ENCODE measurements at places on chromosomes 16 and 17.

- DNase-seq = no peak
Measured at GRCh38 chr17:57867126-57867525, 17.3 kb upstream of the MRPS23 start.

DNA sequence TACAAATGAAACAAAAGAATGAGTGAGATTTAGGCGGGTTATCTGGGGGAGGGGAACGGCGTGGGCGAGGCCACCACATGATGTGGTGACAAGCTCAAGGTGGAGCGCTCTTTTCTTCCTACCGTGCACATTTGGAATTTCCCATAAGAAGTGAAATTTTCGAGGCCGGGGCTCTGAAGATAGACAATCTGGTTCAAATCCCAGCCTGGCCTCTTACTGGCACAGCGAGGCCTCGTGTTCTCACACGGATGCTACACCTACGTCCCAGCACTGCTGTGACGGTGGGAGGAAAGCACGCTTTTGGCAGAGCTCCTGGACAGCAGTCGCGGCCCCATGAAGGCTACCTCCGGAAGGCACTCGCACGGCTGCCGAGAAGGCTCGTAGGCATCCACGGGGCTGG is 25.2 kb downstream of the ZDHHC7 start:
- DNase-seq = no peak

GRCh38 chr17:14791221-14791620 is 473.9 kb downstream of the PMP22 start:
- no peak for DNase-seq

GRCh38 chr17:5705876-5706576 is 121.7 kb upstream of the NLRP1 start:
- DNase-seq = no peak

GRCh38 chr16:35171106-35171505 is 1711.7 kb downstream of the TP53TG3F start:
- no peak for DNase-seq

GRCh38 chr16:86752582-86753175 is 174.3 kb downstream of the FOXL1 start:
- DNase-seq = no peak

- no peak for DNase-seq
Measured at GRCh38 chr17:36731811-36732210, 130.4 kb downstream of the MRM1 start.

GRCh38 chr17:39618956-39619785 is 7.6 kb upstream of the PPP1R1B start:
- DNase-seq = no peak

DNA sequence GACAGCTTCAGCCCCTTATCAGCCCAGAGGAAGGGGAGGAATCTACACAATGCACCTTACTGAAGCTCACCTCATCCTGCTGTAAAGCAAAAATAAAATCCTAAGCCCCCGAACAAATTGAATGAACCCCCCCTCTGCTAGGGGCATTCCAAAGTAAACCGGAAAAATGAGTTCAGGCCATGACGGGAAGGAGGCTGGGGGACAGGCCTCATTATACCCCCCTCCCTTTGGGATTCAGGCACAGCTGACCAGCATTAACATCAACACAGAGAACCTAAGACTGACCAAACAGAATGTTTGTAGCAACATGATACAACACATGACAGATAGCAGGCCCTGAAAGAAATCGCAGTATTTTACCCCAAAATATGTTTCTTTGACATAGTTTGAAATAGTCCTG is 64.2 kb downstream of the DNAH17 start:
- DNase-seq = no peak

- no peak for DNase-seq
Measured at GRCh38 chr16:30119428-30119827, 3.6 kb downstream of the MAPK3 start.

GRCh38 chr17:83162035-83162745 is 82.8 kb downstream of the METRNL start:
- no peak for DNase-seq

DNA sequence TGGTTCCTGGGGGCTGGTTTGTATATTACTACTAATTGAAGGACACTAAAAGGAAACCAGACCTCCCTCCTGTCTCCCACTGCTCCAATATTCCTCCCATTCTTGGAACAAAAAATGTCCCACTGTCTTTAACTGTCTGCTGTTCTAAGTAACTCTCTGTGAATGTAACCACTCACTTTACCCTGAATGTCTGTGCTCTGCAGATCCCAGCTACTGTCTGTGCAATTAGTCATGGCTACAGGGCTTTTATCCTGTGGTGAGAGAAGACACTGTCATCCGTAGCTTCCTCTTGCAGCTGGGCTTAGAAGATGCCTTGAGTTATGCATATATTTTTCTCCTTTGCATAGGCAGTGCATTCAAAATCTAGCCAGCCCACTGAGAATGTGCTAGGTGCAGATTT is 853.8 kb downstream of the CDH8 start:
- no peak for DNase-seq

DNA sequence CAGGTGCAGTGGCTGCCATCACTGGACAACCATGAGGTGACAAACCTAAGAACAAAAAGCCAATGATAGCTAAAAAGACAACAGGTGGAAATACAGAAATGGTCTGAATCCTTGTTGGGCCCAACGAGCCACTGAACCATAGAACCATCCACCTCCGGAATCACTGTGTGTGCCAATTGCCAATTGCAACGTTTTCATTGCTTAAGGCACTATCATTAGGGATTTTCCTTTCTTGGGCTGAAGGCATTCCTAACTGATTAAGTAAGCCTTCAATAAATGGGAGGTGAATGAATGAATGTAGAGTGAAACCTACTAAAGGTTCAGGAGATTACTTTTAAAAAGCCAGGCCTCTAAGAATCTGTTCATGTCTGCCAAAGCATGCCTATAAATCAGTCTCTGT is 3.6 kb downstream of the USP31 start:
- peak; percentile 92 for DNase-seq

DNA sequence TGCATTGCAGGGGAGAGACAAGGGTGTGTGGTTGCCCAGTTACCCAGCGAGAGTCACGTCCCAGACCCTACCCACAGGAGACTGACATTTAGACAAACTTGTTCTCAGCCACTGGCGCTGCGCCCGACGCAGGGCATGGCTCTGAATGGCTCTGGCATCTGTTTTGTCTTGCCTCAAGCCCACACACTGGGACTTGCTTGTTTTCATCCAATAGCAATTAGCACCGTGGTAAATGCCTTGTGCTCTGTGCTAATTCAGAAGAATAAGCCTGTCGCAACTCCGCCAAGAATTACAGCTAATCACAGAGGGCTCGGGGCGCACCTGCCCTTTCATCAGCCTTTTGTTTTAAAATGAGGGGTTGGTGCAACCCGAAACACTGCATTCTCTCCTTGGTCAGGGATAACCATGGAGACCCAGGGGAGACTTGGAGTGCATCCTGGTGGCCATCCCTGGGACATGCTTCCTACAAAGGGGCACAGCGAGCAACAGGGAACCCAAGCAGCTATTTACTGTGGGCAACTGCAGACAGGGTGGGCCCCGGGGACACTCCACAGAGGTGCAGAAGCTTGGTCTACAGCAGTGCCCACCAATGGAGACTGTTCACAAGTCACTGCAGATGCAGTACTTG is 220.6 kb upstream of the ZFHX3 start:
- DNase-seq = no peak

DNA sequence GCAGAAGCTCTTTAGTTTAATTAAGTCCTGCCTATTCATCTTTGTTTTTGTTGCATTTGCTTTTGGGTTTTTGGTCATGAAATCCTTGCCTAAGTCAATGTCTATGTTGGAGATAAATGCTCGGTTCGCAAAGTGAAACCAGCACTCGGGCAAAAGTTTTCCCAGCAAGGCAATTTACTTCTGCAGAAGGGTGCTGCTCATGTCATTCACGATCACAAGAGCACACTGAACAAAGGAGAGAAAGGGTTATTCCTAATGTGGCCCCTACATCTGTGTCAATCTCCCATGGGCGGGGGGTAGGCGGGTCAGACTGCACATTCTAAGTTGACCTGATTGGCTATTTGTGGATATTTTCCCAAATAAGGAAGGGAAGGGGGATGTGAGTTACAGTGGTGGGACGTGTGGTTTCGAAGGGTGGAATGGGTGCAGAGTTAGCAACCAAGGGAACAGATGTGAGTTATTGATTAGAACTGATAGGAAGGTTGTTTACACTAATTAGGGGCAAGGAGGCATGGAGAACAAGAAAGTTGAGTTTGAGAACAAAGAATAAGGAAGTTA is 23.0 kb downstream of the ATF7IP2 start:
- no peak for DNase-seq

- DNase-seq = no peak
Measured at GRCh38 chr17:82808006-82808405, 31.8 kb downstream of the ZNF750 start.

DNA sequence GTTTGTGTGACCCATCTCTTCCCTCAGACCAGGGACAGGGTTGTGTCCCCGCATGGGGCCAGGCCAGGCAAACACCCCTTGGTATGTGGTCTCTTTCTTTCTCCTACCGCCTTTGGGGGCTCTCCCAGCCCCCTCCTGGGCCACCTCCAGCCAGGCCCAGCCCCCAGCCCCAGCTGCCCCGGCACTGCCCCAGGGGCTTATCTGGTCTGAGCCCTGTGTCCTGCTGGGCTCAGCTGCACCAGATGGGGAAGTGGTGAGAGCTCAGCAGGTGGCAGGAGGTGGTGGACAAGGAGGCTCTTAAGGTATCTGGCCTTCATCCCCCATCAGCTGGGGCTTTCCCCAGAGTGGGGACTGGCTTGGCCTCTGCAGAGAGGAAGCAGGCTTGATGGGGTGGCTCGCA is 8.7 kb downstream of the ADAM11 start:
- DNase-seq = no peak

GRCh38 chr17:11279776-11280344 is 38.8 kb downstream of the SHISA6 start:
- no peak for DNase-seq

- peak; percentile 9 for DNase-seq
Measured at GRCh38 chr17:21573961-21574610, 118.2 kb upstream of the KCNJ18 start.

GRCh38 chr17:27378482-27379175 is 77.6 kb upstream of the KSR1 start:
- peak; percentile 28 for DNase-seq

DNA sequence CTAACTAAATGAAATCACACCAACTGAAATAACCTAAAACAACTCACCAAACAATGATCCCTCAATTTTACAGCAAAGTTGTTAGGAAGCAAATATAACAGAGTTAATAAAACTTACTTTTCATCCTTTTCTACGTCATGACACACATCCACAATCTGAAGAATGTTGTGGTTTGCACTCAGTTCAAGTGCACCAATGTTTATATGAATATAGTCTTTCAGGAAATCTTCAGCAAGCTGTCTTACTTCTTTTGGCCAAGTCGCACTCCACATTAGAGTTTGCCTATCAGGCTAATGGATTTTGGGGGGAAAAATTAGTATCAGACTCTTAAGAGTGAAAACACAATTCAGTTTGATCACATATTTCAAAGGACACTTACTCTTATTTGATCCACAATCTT is 3.3 kb downstream of the DDX5 start:
- DNase-seq = no peak

- peak; percentile 69 for DNase-seq
Measured at GRCh38 chr16:87806641-87807546, 41.1 kb upstream of the KLHDC4 start.

DNA sequence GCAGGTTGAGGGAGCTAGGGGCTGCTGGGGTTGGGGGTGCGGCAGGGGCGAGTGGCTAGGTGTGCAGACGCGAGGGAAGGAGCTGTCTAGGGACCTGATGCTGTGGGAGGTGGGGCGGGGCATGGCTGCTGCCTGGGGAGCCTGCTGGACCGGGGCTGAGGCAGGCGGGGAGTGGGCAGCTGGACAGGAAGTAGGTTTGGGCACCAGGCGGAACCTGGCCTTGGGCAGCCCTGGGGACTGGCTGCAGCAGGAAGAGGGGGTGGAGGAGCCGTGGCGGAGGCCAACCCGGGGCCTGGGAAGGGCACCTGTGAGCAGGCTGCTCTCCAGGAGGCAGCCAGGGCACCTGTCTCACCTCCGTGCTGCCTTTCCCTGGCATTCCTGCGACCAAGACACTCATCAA is 5.9 kb upstream of the DNASE1L2 start:
- DNase-seq = no peak

- DNase-seq = no peak
Measured at GRCh38 chr17:17493249-17493985, 2.8 kb downstream of the RASD1 start.

GRCh38 chr16:56679818-56680217 is 2.5 kb upstream of the MT1X start:
- DNase-seq = no peak

GRCh38 chr16:58501242-58502131 is 1.5 kb downstream of the NDRG4 start:
- DNase-seq = no peak

- no peak for DNase-seq
Measured at GRCh38 chr17:20315311-20315710, 152.0 kb downstream of the LGALS9B start.

DNA sequence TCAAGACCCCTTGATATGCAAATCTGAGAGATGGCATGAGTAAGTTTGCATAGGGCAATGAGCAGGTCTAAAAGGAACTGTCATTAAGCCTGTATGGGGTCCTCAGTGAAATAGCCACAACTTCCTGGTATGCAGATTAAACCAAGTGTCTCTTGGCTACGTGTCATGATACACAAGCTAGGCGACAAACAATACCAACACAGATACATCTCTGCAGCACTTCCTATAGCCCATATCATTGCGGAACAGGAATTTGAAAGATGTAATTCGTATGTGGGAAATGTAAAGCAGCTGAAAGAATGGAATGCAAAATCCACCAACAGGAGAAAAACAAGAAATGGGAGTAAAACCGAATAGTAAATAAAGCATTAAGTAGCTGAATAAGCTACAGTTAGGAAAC is 12.9 kb downstream of the PRSS22 start:
- DNase-seq = no peak

GRCh38 chr16:47713225-47713595 is 252.1 kb downstream of the PHKB start:
- DNase-seq = no peak

DNA sequence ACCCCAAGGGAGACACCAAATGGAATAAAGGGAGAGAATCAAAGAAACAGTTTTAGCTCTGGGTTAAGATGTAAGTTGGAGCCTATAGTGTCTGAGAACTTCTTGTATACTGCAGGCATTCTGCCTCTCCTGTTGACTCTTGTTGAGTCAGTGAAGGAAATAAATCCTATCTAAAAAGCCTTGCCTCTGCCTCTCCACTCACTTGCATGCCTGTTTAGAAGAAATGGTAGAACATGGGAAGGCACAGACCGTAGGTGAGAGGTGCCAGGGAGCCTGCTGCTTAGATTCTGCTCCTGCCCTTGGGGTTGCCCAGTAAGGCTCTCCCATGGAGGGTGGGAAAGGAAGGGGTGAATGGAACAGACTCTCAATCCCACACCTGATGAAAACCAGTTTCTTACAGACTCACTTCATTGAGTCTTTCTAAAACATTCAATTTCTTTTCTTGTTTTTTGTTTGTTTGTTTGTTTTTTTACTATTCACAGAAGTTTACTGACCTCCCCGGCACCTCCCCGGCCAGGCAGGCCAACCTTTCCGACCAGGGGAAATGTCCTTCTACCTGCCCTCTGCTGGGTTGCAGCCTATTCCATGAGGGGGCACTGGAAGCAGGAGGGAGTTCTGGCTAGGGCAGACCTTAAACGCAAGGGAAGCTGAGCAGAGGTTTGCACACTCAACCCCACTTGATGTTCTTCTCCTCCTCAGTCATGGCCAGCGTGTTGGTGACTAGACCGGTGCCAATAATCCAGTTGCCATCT is 211.7 kb upstream of the WSB1 start:
- DNase-seq = no peak

- DNase-seq = no peak
Measured at GRCh38 chr17:72110942-72111318, 9.9 kb upstream of the SOX9 start.
